ELR (cell line): ENCODE measurements at places on chromosomes 2 and 18.

GRCh38 chr2:100785626-100786296 is 34.2 kb upstream of the NPAS2 start:
- DNase-seq, result no peak

- DNase-seq, result no peak
Observed at GRCh38 chr2:16140771-16141640, 200.7 kb downstream of the MYCN start.

GRCh38 chr18:26746826-26747475 is 118.6 kb downstream of the AQP4 start:
- peak; percentile 69 for DNase-seq

GRCh38 chr18:12345491-12346239 is 31.4 kb downstream of the AFG3L2 start:
- no peak for DNase-seq

DNA sequence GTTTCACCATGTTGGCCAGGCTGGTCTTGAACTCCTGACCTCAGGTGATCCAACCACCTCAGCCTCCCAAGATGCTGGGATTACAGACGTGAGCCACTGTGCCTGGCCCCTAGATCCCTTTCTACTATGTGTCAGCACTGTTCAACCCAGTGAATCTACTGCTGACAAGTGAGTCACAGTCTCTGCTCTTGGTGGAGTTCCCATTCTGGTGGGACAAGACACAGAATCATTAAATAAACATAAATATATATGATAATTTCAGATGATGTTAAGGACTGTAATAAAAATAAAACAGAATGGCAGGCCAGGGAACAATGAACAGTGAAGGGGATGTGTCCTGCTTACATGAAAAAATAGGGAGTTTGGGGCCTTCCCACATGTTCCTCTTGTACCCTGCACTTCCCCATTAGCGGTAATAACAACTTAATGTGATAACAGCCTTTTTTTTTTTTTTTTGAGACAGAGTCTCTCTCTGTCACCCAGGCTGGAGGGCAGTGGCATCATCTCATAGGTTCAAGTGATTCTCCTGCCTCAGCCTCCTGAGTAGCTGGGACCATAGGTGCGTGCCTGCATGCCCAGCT is 112.2 kb downstream of the CPO start:
- peak; percentile 57 for DNase-seq

- no peak for DNase-seq
Observed at GRCh38 chr18:54626779-54627178, 35.7 kb downstream of the DYNAP start.

DNA sequence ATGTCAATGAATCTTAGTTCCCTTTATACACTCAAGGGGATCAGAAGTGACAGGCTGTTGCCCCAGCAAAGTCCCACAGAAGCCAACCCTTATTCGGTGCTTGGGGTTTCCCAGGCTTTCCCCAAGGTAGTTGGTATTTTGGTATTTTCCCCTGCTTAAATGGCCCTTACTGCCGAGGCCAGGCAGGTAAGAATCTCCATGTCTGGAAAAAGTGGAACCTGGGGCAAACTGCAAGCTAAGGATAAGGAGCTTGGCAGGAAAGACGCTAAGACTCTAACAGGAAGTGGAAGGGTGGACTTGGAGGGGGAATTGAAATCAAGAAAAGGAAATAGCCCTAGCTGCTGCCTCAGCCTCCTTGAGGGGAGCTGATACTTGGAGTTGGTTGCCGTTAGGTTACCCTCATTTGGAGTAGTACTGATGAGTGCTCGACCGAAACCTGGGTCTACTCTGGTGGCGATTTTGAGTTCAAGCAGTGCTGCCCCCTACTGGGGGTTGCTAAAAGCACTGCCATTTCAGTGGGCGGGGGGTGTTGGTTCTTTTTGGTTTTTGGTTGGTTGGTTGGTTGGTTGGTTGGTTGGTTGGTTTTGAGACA is 3.3 kb upstream of the GPBAR1 start:
- DNase-seq, result peak; percentile 43
